Choroid plexus epithelial cell (primary cell): ENCODE measurements at places on chromosomes 12 and 14.

GRCh38 chr14:49865431-49865859, 12.9 kb upstream of the NEMF start:
- DNase-seq: peak; percentile 80

GRCh38 chr12:45969084-45969483, 21.3 kb downstream of the SCAF11 start:
- peak; percentile 64 for DNase-seq

GRCh38 chr12:80293347-80293746, 150.7 kb upstream of the PTPRQ start:
- DNase-seq: no peak

GRCh38 chr12:67111182-67111581, 158.0 kb upstream of the CAND1 start:
- DNase-seq: no peak

GRCh38 chr12:124689631-124690030, 122.2 kb upstream of the NCOR2 start:
- no peak for DNase-seq

GRCh38 chr12:92898755-92899154, 30.3 kb downstream of the EEA1 start:
- DNase-seq: peak; percentile 23

GRCh38 chr14:33030386-33030785, 91.7 kb downstream of the NPAS3 start:
- no peak for DNase-seq
